ENCODE measurements at places on chromosomes 7 and 10.

DNA sequence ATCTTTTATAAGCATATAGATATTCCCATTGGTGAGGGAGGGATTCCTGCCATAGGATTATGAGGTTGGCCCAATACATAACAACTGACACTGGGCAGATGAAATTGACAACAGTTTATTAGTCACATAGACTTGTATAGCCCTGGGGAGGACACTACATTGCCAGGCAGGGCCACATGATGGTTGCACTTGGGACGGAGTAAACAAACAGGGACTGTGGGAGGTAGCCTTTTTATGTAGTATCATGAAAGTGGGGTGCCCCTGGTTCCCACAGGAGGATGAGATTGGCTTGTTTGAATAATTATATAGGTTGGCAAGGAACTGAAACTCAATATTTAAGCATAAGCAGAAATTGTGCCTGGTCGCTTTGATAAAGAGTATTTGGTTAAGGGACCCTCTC is 23.5 kb downstream of the TRIM24 start:
- no peak for DNase-seq

- no peak for DNase-seq
Measured at GRCh38 chr10:70435241-70436085, 6.0 kb downstream of the NODAL start.

DNA sequence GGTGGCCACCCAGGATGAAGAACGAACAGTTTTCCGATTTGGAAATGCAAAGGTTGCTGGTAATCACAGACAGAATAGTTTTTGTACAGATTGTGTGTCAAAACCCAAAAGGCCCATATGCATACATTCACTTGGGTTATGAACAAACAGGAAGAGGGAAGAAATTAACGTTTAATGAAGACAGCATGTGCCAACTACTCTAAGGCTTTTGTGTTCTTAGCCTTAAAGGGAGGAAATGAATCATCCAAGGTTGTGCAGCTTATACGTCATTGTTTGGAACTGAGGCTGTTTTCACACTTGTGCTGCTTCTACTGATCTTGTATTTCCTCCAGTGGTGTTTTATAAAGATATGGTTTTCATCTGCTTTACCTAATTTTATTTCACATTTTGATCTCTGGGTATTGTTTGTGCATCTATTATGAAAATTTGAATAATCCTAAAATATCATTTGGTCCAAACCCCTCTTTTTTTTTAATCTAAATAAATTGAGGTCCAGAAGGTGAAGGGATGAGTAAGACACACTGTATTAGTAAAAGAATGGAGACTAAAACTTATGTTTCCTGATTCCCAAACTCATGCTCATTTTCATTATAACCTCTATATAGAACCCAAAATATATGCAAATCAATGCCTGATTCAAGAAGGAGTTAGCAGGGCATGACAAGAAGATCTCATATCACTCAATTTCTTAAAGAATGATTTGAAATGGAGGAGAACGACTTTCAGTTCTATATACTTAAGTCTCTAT is 373.1 kb downstream of the THSD7A start:
- DNase-seq, result peak; percentile 93

GRCh38 chr7:28267012-28267411 is 86.4 kb upstream of the JAZF1 start:
- DNase-seq, result no peak

GRCh38 chr10:71285180-71285545 is 33.9 kb upstream of the SLC29A3 start:
- peak; percentile 59 for DNase-seq
